T-helper 2 cell treated with Interferon-gamma antibody and Interleukin-4, amounts not matched to agents 5 μg/mL and 100 μg/mL, for 36 hours (primary cell): ENCODE measurements at places on chromosomes 1 and 21.

- H3K27me3 ChIP-seq: no peaks in the 10 kb centered on the region
- no peaks in the 10 kb centered on the region for H3K4me1 ChIP-seq
- DNase-seq: no peak
- H3K4me3 ChIP-seq: no peak overlapping the region
- no peaks in the 10 kb centered on the region for H3K36me3 ChIP-seq
These were observed 324.6 kb upstream of the CHRM3 start for GRCh38 chr1:239061770-239062169.

GRCh38 chr1:29259802-29260441 is 23.6 kb downstream of the PTPRU start:
- peaks cover 2% of the 10 kb centered on the region for H3K4me1 ChIP-seq
- no peaks in the 10 kb centered on the region for H3K36me3 ChIP-seq
- H3K4me3 ChIP-seq: peak overlapping the region; percentile 78

- no peaks in the 10 kb centered on the region for H3K36me3 ChIP-seq
- DNase-seq: no peak
- no peaks in the 10 kb centered on the region for H3K27me3 ChIP-seq
- H3K27ac ChIP-seq: no peak overlapping the region
These were observed 59.6 kb upstream of the ST6GALNAC5 start for GRCh38 chr1:76807543-76808260.

GRCh38 chr1:208737922-208738321 is 493.7 kb upstream of the PLXNA2 start:
- peaks cover 3% of the 10 kb centered on the region for H3K27me3 ChIP-seq
- H3K4me1 ChIP-seq: peaks cover 2% of the 10 kb centered on the region
- no peak overlapping the region for H3K27ac ChIP-seq
- no peak for DNase-seq

DNA sequence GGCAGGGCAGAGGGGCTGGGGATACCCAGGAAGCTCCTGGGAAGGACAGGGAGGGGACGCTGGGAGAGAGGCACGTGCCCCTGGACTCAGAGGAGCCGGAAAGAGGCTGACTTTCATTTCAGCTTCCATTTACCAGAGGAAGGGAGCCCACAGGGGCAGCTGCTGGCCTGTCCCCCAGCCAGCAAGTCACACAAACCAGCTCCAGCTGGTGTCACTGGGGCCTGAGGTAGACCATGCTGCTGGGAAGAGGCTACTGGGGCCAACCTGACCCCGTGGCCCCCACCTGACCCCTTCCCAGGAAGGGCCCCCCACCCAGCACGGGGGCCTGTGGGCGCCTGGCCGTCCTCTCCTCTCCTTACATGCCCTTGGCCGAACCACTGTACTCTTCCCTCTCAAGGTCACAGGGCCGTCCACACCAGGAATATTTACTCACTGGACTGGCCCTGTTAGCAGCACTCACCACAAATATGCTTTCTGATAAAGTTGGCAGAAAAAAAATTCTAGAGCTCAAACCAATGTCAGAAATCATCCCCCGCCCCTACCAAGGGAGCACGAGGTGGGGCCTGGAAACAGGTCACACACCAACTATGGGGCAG is 110.5 kb downstream of the CASZ1 start:
- H3K4me1 ChIP-seq: no peaks in the 10 kb centered on the region
- no peaks in the 10 kb centered on the region for H3K36me3 ChIP-seq
- no peak overlapping the region for H3K27ac ChIP-seq
- H3K4me3 ChIP-seq: no peak overlapping the region
- H3K27me3 ChIP-seq: no peaks in the 10 kb centered on the region

- H3K27me3 ChIP-seq: peaks cover 4% of the 10 kb centered on the region
- no peak overlapping the region for H3K27ac ChIP-seq
- DNase-seq: peak; percentile 33
- no peaks in the 10 kb centered on the region for H3K36me3 ChIP-seq
- no peak overlapping the region for H3K4me3 ChIP-seq
These were observed 130.0 kb upstream of the KCNJ15 start for GRCh38 chr21:38126666-38127303.

DNA sequence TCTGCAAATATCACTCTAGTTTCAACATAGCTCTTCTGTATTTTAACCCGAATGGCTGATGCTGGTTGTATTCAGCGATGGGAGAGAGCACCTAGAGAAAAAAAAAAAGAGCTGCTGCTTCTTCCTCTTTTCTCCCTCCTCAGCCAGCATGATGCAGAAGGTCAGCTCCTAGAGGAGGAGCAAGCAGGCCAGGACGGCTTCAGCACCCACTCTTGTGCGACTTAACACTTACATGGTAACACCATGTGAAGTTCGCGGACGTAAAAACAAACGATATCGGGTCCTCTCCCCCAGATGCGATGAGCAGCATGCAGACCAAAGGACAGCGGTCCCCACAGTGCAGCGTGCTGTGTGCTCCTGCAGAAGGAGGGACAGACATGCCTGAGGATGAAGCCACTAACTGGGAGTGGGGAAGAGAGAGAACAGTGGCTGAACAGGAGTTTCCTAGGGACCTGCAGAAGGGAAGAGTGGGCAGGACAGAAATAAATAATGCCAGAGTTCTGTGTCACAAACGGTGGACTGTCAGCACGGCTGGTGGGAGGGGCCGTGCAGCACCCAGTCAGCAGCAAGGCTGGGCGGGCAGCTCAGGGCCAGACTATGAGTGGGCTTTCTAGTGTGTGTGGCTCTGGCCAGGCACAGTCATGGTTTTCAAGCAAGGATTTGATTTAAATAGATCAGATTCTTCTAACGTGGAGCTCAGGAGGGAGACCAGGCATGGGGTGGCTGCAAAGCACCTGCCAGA is 11.4 kb upstream of the B3GALT5 start:
- no peaks in the 10 kb centered on the region for H3K4me1 ChIP-seq
- no peaks in the 10 kb centered on the region for H3K27me3 ChIP-seq
- no peak overlapping the region for H3K27ac ChIP-seq
- H3K4me3 ChIP-seq: no peak overlapping the region

GRCh38 chr1:214709241-214709640 is 106.2 kb downstream of the CENPF start:
- no peaks in the 10 kb centered on the region for H3K36me3 ChIP-seq
- H3K27ac ChIP-seq: no peak overlapping the region
- DNase-seq: no peak
- H3K4me1 ChIP-seq: no peaks in the 10 kb centered on the region
- peaks cover 4% of the 10 kb centered on the region for H3K27me3 ChIP-seq

DNA sequence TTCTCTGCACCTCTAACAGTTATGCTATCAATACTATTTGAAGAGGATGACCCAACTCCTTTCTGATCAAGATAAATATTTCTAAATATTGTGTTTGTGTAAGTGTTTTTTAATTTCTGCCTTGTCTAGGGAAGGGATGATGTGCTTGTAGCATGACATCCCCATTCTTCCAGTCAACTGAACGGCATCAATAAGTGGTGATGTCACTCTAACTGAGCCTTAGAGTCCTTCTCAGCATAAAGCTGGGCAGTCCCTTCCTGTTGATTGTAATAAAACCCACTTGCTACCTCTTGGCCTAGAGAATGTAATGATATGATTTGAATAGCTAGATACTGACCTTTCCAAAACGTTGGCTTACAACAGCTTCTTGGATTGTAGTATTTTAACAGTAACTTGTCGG is 52.5 kb upstream of the KCNJ6 start:
- H3K27ac ChIP-seq: no peak overlapping the region
- no peaks in the 10 kb centered on the region for H3K4me1 ChIP-seq
- DNase-seq: no peak
- no peak overlapping the region for H3K4me3 ChIP-seq

GRCh38 chr21:32592929-32593502 is 7.7 kb upstream of the TCP10L start:
- no peak overlapping the region for H3K27ac ChIP-seq
- H3K36me3 ChIP-seq: no peaks in the 10 kb centered on the region
- no peaks in the 10 kb centered on the region for H3K27me3 ChIP-seq
- no peak overlapping the region for H3K4me3 ChIP-seq
- H3K4me1 ChIP-seq: peaks cover 6% of the 10 kb centered on the region

GRCh38 chr1:2090216-2090890 is 40.1 kb downstream of the PRKCZ start:
- DNase-seq: no peak
- no peaks in the 10 kb centered on the region for H3K27me3 ChIP-seq
- no peak overlapping the region for H3K4me3 ChIP-seq
- no peaks in the 10 kb centered on the region for H3K36me3 ChIP-seq
- no peaks in the 10 kb centered on the region for H3K4me1 ChIP-seq
- no peak overlapping the region for H3K27ac ChIP-seq

- H3K27ac ChIP-seq: no peak overlapping the region
- no peak overlapping the region for H3K4me3 ChIP-seq
- peaks cover 4% of the 10 kb centered on the region for H3K27me3 ChIP-seq
- DNase-seq: no peak
- H3K4me1 ChIP-seq: no peaks in the 10 kb centered on the region
- H3K36me3 ChIP-seq: no peaks in the 10 kb centered on the region
These were observed 46.2 kb downstream of the CAPN9 start for GRCh38 chr1:230793463-230793745.

- peaks cover 5% of the 10 kb centered on the region for H3K27me3 ChIP-seq
- H3K27ac ChIP-seq: peak overlapping the region; percentile 5
- H3K4me3 ChIP-seq: peak overlapping the region; percentile 35
- peak; percentile 19 for DNase-seq
These were observed 3.3 kb downstream of the CCSAP start for GRCh38 chr1:229339520-229339919.

GRCh38 chr1:158819461-158820443 is 11.4 kb upstream of the MNDA start:
- peaks cover 3% of the 10 kb centered on the region for H3K27me3 ChIP-seq
- peaks cover 22% of the 10 kb centered on the region for H3K36me3 ChIP-seq
- H3K4me1 ChIP-seq: peaks cover 36% of the 10 kb centered on the region
- H3K4me3 ChIP-seq: peak overlapping the region; percentile 90

GRCh38 chr1:172902861-172903381 is 147.8 kb downstream of the TNFSF18 start:
- H3K4me3 ChIP-seq: no peak overlapping the region
- no peaks in the 10 kb centered on the region for H3K36me3 ChIP-seq
- H3K27me3 ChIP-seq: peaks cover 45% of the 10 kb centered on the region

DNA sequence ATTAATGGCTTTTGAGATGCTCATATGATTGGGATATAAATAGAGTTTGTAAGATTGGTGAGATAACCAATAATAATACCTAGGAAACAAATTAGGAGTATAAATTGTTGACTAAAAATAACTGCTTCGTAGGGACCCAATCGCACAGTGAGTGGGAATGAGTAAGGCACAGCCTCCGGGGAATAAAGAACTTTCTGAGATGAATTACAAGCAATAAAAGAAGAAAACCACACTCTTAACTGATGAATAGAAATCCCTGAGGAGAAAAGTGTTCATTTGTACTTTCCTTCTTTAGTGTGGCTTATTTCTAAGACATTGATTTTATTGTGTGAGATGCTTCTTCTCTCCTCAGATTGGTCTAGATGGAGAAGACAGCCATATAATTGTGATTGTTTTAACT is 443.4 kb upstream of the PRMT6 start:
- H3K27me3 ChIP-seq: no peaks in the 10 kb centered on the region
- H3K4me1 ChIP-seq: no peaks in the 10 kb centered on the region
- H3K4me3 ChIP-seq: no peak overlapping the region
- no peak for DNase-seq
- no peaks in the 10 kb centered on the region for H3K36me3 ChIP-seq
- no peak overlapping the region for H3K27ac ChIP-seq

GRCh38 chr21:26412885-26413284 is 160.2 kb downstream of the CYYR1 start:
- H3K27ac ChIP-seq: no peak overlapping the region
- DNase-seq: no peak
- H3K4me3 ChIP-seq: no peak overlapping the region
- H3K36me3 ChIP-seq: no peaks in the 10 kb centered on the region
- H3K4me1 ChIP-seq: peaks cover 10% of the 10 kb centered on the region

DNA sequence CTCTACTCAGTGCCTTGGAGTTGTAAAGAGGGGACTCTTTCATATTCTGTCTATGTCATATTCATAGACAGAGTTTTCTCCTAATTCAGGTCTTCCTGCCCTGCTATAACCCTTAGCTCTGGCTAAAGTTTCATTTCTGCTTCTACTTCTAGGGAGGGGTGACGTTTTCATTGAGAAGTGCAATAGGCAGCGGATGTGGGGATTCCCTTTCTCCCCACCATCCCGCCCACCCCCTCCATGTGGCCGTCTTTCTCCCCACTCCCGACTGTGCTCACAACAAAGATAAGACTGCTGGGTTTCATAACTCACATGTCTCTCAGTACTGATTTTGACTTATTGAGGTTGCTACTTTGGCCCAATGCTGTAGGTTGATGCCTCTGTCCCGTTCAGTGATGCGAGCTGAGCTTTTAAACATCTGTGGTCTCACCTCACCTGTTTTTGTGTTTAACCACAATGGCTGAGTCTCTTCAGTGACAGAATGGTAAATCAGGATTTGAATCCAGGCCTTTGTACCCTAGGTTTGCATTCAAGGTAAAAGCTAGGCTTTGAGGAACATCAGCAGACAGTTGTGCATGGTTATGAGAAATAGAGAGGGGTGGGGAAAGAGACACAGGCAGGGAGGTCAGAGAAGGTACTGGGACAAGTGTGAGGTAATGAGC is 7.8 kb upstream of the KIF14 start:
- no peaks in the 10 kb centered on the region for H3K36me3 ChIP-seq
- peak overlapping the region; percentile 41 for H3K4me3 ChIP-seq
- peaks cover 12% of the 10 kb centered on the region for H3K27me3 ChIP-seq
- H3K4me1 ChIP-seq: peaks cover 29% of the 10 kb centered on the region
- H3K27ac ChIP-seq: peak overlapping the region; percentile 12
- peak; percentile 47 for DNase-seq

DNA sequence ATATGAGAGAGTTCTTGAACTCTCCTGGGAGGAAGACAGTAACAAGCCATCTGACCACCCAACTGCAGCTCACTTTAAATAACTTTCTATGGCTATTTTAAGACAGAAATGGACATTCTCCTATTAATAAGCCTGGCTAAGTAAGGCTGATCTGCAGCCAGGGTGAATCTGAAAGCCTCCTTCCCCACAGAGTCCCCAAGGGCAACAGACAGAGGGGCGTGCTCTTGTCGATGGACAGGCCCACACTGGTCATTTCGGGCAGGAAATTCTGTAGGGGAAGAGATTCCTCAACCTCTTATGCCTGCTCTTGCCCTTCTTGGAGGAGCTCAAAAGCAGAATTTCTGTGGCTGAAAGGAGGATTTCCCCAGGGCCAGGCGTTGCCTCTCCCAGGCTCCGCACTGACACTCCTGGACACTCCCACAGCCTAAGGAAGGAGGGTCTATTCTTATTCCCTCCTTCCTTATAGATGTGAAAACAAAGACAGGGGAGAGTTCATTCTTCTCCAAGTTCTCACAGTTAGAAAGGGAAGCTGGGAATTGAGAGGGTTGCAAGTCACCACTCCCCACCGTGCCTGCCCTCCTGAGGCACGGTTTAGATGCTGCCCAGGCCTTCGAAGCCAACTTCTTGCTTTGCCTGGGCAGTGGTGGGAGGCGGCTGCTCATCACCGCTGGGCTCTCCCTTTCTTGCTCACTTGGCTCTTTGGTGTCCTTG is 17.9 kb upstream of the KANK4 start:
- H3K27ac ChIP-seq: no peak overlapping the region
- no peak overlapping the region for H3K4me3 ChIP-seq
- no peaks in the 10 kb centered on the region for H3K36me3 ChIP-seq
- DNase-seq: no peak
